ENCODE measurements at places on chromosomes 13 and 19.

GRCh38 chr19:49843265-49843664 lies 7.7 kb upstream of the PTOV1 start:
- DNase-seq, result no peak

DNA sequence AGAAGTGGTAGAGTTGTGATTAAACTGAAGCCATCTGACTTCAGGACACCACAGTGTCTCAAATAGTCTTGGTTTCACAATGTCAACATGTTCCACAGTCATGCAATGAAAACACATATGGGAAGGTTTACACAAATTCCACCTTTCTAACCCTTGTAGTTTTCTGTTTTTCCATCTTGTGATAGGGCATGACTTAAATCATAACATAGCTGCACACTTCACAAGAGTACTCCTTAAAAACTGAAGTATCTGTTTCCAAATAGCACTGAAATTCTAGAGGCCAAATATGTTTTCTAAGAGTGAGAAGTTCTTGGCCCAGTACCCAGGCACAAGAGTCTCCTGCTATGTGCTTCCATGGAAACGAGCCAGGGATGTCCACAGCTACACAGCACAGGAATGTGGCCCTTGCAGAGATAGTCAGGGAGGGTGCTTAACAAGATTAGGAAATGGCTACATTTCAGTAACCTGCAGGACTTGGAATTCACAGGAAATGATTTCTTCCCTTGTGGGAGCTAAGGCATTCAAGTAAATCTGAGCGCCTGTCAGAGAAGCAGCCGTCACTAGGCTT lies 269.1 kb downstream of the NDFIP2 start:
- peak; percentile 49 for DNase-seq

- no peak for DNase-seq
These were observed 50.5 kb upstream of the IRS2 start for GRCh38 chr13:109836629-109837607.

DNA sequence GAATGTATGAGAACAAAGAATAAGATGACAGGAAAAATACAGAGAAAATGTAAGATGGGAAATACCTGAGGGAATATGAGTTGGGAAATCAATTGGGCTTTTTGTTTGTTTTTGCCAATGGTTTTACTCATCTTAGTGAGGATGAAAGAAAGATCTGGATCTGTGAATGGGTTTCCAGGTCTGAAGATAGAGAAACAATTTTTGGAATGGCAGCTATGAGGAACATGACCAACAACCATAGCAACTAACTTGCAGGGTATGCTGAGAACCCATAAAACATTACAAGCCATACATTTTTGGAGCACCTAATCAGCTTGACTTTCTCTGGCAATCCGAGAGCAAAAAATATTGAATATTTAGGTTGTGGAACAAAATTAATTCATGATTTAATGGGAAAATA lies 290.0 kb downstream of the KCTD12 start:
- no peak for DNase-seq

DNA sequence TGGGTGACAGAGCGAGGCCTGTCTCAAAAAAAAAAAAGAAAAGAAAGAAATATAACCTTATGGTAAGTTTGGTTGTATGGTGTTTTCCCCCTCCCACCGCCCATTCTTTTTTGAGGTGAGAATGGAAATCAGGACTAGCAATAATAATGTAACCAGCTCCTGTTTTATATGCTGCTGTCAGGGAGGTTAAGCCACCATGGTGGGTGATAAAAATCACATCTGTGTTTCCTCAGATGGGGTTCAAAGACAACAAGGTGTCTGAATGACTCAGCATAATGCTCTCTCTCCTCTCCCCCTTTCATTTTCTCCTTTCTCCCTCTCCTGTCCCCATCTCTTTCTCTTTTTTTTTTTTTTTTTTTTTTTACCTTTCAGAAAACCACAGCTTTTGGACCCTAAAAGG lies 28.3 kb upstream of the GARRE1 start:
- DNase-seq, result no peak

DNA sequence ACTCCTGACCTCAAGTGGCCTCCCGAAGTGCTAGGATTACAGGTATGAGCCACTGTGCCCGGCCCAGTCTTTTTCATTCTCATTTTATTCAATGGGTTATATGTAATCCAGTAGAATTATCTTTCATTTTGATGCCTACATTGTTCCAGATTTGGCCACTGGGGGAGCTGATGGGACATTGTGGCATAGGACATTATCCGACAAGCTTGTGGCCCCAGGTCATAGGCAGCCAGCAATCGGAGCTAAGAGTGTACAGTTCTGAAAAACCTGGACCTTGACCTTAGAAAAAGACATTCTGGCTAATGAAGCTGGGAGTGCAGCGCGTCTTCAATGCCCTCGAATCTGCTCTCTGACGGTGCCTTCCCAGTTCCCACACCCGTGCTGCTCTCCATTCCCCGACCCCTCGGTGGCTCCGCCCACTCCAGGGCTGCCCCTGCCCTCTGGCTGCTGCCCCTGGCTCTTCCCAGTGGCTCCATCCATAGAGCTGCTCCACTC lies 108.7 kb downstream of the TEX29 start:
- no peak for DNase-seq

Measured in HS-27A (cell line).